Mammary microvascular endothelial cell (primary cell): ENCODE measurements at places on chromosomes 4 and X. TPM values are rescaled to one million over a fixed set of nuclear protein-coding genes. Genes with fewer than 3 reads are reported as not detected.

SHISA3 gene
- 13.6 and 14.3 TPM in 2 replicates for total RNA-seq

GPR82 gene
- not detected in 2 replicates for total RNA-seq

MAGEE1 gene
- total RNA-seq = 0.25 and 0.87 TPM in 2 replicates

DMP1 gene
- total RNA-seq = not detected in 2 replicates

HS6ST2 gene
- total RNA-seq = 0.10 and 0.67 TPM in 2 replicates

HSFX4 gene
- total RNA-seq = not detected in 2 replicates

TASL gene
- not detected in 2 replicates for total RNA-seq
